ENCODE measurements at places on chromosomes 11 and 22.

GRCh38 chr11:115927823-115928329 is 423.7 kb upstream of the CADM1 start:
- DNase-seq, result no peak

- no peak for DNase-seq
These were observed 10.7 kb downstream of the SLC37A2 start for GRCh38 chr11:125073616-125074483.

DNA sequence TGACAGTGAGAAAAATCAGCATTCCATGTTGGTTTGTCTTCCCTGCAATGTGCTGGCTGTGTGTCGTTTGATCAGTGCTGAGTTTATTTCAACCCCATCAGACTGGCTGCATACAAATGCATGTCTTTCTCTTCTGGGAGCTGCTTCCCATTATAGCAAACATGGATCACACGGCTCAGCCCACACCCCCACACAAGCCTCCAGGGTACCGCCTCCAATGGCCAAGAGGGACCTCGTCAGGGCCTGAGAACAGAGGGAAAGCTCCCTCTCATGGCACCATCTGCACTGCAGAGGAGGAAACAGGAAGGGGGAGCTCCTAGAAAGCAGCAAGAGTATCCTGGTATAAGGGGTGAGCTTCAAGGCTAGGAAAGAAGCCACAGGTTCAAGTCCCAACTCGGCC is 214.2 kb downstream of the LARGE1 start:
- no peak for DNase-seq

DNA sequence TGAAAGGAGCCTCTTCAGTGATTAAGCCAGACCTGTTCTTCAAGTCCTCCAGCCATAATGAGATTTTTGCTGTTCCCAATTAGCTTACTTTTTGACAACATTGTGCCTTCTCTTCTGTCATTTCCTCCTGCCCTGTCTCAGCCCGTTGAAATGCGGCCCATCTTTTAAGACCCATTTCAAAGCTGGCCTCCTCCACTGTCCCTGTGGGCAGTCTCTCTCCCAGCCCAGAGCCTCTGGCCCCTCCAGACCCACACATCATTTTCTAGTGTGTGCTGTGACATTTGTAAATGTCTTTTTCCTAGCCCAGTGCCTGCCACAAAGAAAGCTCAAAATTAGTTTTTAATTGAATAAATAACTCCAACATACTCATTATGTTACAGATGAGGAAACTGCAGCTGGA is 70.9 kb downstream of the BUD13 start:
- no peak for DNase-seq

DNA sequence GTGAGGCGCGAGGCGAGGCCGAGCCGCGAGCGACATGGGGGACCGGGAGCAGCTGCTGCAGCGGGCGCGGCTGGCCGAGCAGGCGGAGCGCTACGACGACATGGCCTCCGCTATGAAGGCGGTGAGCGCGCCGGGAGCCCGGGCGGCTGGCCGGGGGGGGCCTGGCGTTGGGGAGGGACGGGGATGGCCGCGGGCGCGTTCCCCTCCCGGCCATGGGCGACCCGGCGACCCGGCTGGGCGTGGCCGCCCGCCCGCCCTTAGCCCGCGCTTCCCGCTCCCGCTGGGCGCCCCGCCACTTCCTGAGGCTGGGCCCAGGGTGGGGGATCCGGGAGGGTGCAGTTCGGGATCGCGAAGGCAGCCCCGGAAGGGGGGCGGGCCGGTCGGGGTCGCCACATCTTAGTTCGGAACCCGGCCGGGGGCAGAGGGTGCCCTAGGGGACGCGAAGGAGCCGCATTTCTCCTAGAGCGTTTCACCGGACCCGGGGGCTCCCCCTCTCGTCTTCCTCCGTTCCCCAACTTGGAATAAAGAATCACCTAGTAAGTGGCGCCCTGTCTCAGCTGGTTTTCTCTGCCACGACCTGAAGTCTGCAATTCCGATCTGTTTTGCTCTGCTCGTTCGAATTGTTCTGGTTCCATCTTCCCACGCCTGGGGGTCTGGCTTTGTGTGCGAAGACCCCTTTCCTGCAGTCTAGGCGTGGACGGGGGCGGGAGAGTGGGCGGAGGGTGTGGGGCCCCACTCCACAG is 536 bp downstream of the YWHAH start:
- DNase-seq, result peak; percentile 54

DNA sequence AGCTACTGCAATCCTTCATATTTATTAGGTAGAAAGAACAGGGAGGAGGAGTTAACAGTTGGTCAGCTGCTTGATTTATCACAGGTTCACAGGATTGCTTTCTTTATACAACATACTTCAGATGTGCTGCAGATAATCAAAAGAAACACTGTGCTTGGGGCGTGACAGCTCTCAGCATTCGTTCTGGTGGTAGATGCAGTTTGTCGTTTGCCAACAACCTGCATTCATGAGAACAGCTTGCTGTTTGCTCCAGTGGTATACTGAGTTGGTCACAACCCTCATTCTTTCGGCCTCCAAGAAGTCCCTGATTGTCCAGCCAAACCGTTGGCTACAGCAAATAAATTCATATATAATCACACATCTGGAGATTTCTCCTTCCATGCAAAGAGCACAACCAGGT is 120.5 kb downstream of the ZNF280B start:
- no peak for DNase-seq

- no peak for DNase-seq
These were observed 22.5 kb upstream of the ALG8 start for GRCh38 chr11:78161962-78162371.

DNA sequence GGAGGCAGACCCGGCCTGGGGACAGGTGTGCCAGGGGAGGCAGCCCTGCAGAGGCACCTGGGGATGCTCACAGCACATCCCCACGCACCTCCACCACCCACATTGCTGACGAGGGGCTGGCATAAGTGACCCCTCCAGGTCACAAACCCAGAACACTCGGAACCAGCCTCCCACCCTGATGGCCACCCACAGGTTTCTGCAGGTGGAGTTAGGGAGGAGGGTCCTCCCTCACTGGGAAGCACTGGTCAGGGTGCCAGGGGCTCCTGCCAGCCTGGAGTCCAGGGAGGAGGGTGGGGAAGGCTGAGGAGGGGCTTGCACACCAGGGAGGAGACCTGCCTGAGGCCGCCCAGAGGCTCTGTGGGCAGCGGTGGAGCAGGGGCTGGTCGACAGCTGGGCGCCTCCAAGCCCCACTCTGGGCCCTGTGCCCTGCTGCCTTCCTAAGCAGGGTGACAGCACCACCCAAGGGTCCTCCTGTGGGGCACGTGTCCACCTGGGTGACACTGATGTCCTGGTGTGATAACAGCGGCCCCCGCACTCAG is 51.0 kb upstream of the CARS1 start:
- DNase-seq, result no peak

GRCh38 chr11:68107689-68108088 is 13.5 kb downstream of the CHKA start:
- no peak for DNase-seq

DNA sequence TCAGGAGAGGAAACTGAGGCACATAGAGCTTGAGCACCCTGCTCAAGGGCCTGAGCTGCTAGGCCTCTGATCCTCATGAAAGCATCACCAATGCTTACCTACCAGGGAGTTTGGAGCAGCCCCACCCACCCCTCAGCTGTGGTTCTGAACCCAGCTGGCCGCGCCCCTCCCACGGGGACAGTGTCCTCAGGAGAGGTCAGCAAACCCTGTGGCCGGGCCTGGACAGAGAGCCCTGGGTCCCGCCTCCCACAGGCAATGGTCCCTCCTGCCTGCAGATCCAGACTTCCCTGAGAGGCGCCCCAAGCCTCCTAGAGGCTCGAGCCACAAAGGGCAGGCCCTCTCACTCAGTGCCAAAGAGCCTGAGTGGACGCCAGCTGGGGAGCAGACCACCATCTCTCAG is 184.9 kb downstream of the BRD1 start:
- no peak for DNase-seq

- DNase-seq, result no peak
These were observed 39.3 kb downstream of the NFRKB start for GRCh38 chr11:129856036-129856435.

DNA sequence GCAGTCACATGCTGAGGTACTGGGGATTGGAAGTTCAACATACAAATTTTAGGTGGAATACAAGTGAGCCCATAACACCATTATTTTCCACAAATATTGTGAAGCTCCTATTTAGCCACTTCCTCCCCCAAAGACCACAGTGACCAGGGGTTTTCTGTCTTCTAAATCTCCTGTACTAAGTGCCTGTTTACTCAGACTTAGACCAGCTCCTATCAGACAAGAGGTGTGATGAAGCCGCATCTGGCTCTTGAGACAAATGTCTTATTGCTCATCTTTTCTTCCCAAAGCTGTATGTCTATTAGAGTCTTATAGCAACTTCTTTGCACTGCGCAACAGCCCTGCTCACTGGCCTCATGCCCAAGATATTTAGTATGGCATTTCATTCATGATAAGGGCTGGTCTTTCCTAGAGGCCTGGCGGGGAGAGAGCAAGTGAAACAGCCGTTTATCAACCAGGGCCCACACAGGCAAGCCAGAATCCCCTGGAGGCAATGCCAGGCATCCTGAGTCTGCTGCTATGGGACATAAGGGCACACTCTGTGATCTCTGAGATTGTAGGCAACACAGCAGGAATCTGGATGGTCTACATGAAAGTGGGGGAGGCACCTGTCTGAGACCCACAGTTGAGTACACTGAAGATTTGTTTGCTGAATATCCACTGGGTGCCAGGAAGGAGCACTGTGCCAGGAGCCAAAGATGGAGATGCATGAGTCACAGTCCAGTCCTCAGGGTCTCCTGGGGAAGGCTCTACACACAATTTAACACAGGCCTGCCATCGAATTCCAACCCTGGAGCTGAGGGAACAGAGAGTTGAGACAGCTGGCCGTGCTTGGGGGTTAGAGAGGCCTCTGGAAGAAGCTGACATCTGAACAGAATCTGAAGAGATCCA is 78.5 kb upstream of the NCAM1 start:
- DNase-seq, result no peak

DNA sequence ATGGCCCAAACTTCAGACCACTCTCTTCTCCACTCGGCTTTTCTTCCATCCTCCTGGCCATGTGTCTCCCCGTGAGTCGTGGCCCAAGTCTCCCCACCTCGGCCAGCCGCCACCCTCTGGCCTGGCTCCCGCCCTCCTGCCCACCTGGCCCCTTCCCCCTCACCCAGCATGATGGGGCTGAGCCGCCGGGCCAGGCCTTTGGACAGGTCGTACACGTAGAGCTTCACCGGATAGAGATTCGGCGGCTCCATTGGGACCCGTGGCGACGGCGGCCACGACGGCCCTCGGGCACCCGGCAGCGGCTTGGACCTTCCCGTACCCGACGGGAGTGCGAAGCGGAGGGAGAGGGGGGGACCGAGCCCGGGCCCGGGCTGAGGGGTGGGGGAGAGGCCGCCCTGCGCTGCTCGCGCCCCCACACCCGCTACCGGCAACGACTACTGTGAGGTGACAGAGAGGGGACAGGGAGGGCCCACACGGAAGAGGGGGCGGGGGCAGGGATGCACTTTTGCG is at the start of gene DESI1:
Gene DESI1, minus strand, starts transcription at position 455 of the 510 bp plus-strand sequence. Its CDS starts 204 bp downstream, at position 251.
- DNase-seq, result no peak

DNA sequence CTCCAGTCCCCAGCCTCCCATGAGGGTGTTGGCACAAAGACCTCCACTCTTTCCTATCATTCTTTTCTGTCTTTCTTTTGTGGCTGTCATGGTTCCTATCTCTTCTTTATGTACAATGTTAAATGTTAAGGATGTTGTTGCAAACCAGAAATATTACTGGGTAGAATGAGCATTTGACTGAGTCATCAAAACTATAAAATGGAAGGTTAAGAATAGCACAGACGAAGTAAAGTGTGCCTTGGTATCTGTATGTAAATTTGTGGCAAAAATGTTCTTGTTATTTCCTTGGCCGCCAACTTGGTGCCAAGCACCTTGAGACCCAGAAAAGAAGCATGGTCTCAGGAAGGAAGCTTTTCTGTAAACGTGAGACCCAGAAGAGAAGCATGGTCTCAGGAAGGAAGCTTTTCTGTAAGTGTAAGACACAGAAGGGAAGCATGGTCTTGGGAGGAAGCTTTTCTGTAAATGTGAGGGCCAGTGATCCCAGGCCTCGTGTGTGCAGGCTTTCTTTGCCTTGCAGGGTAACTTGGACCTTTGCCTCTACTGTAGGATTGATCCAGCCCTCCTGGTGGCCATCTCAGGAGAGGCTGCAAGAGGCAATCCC is 6.7 kb upstream of the PKP3 start:
- no peak for DNase-seq

DNA sequence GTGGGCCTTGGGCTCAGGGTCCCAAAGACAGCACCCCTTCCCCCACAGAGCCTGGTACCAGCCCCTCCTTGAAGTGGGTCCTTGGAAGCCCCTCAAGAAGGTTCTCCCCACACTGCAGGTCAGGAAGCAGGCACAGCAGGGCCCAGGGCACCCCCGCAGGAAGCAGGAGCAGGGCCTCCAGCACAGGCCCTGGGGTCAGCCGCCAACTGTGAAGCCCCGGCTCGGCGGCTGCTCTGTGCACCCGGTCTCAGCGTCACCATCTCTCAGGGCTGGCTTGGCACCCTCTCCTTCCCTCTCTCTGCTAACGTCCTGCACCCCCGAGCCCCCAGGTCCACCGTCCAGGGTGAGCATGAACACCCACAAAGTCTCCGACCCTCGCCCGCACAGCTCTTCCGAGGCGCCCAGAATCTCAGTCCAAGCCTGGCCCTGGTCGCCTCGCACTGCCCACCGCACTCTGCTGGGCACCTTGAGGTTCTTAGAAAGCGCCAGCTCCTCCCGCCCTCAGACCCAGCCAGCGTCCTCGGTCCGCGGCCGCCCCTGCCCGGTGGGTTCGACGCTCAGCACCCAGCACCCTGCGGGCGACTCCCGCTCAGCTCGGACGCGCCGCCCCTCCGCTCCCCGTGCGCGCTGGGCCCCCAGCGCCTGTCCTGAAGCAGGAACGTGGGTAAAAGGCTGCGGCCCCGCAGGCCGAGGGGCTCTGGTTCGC is 1.4 kb upstream of the SIGIRR start:
- DNase-seq, result no peak

DNA sequence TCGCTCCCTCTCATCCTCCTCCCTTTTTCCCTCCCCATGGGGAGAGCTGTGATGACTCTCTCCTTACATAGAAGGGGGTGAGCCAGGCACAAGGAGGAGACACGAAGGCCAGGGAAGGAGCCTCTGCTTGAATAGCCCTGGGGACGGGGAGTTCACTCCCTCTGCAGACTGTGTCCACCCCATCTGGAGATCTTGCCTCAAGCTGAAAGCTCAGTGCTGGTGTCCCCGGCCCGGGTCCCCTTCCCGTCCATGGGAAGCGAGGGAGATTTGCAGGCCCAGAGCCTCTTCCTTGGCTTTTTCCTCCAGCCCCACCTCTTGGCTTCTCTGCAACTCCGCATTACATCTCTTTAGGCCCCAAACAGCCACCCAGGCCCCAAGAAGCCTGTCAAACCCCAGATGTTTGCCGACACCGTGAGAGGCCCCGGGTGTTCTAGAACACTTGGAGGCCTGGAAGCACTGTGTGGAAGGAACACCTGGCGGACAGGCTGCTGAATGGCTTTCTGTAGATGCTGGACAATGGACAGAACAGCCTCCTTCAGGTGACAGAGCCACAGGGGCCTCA is 32.3 kb downstream of the LINC01488 start:
- DNase-seq, result no peak

All from frontal cortex (tissue), 4 donors.